ENCODE measurements at places on chromosomes 7 and 10.

GRCh38 chr7:158537516-158537882 is 50.1 kb downstream of the PTPRN2 start:
- no peak for DNase-seq

DNA sequence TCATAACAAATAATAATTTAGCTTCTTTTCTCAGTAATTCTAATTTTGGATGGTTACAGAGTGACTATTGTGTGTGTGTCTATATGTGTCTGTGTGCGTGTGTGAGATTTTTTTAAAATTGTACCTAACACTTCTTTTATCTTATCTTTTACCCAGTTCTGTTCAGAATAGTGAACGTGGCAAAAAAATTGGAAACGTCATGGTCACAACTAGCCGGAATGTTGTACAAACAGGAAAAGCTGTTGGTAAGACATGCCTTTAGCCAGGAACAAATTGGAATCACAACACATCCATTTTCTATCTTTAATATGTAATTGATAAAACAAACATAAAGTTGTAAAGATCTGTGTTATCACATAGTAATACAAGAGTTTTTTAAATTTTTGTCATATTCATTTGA is 85.4 kb downstream of the AVL9 start:
- DNase-seq, result no peak

DNA sequence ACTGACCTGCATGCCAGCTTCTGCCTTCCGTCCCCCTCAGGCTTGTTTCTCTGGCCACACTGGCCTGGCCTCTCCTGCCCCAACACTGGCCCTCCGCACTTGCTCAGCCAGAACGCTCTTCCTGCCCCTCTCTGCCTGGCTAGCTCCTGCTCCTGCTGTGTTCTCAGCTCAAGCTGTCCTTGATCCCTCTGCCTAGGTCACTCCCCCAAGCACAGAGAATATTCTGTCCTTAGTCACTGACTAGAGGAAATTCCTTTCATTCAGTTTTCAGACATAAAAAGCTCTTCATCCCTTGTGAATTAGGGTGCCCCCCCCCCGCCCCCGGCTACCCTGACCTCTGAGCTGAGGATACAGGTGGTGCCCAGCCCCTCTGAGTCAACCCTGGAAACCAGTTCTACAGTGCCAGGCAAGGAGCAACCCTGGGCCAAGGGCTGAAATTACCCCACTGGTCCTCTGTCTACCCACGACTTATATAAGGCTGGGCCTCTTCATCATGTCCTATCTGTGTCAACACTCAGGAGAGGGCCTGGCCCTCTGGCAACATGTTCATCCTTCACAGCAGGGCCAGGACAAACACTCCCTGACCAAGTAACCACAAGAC is 6.6 kb upstream of the SGPL1 start:
- no peak for DNase-seq

- DNase-seq, result no peak
These were observed 52.8 kb upstream of the TMEM273 start for GRCh38 chr10:49240946-49241345.

- no peak for DNase-seq
These were observed 35.5 kb downstream of the SVOPL start for GRCh38 chr7:138665669-138666140.

All from right forelimb (tissue), 1 donor.